ENCODE measurements at places on chromosomes 7 and 10.

- DNase-seq = no peak
Measured at GRCh38 chr7:125568799-125569198, 639.2 kb upstream of the POT1 start.

DNA sequence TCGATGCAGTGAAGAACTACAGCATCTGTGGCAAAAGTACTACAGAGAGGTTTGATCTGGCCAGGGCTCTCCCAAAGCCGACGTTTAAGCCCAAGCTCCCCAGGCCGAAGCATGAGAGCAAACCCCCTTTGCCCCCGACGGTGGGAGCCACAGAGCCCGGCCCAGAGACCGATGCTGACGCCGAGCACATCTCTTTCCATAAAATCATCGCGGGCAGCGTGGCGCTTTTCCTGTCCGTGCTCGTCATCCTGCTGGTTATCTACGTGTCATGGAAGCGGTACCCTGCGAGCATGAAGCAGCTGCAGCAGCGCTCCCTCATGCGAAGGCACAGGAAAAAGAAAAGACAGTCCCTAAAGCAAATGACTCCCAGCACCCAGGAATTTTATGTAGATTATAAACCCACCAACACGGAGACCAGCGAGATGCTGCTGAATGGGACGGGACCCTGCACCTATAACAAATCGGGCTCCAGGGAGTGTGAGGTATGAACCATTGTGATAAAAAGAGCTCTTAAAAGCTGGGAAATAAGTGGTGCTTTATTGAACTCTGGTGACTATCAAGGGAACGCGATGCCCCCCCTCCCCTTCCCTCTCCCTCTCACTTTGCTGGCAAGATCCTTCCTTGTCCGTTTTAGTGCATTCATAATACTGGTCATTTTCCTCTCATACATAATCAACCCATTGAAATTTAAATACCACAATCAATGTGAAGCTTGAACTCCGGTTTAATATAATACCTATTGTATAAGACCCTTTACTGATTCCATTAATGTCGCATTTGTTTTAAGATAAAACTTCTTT is 2.3 kb downstream of the LRRTM3 start:
- no peak for DNase-seq

DNA sequence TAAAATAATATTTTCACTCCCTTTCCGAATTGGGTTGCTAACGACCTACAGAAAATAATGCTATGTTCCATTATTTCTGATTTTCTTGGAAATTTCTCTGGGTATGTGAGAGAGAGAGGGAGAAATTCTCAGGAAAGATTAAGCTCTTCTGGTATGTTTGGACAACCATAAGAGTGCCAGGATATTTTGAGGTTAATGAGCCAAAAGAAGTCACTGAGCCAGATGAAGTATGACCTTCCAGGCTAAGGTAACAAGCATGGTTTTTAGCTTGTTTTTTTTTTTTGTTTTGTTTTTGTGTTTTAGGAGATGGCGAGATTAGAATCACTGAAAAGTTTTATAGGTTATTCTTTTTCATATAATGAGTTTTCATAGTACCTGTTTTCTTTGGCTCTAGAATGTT is 171.0 kb upstream of the FOXP2 start:
- no peak for DNase-seq

GRCh38 chr10:124532106-124532641 is 70.6 kb downstream of the LHPP start:
- DNase-seq = no peak

- no peak for DNase-seq
Measured at GRCh38 chr7:43700646-43701499, 28.4 kb downstream of the COA1 start.

GRCh38 chr7:50391386-50391785 is 58.8 kb downstream of the FIGNL1 start:
- DNase-seq = no peak

Data from activated gamma-delta T cell (primary cell).